ENCODE measurements at places on chromosomes 2 and 18.

- DNase-seq: peak; percentile 58
Observed at GRCh38 chr18:63342206-63342605, 22.6 kb upstream of the BCL2 start.

- no peak for DNase-seq
Observed at GRCh38 chr2:77087987-77088414, 434.2 kb downstream of the LRRTM4 start.

GRCh38 chr18:715626-716025 lies 3.2 kb upstream of the ENOSF1 start:
- no peak for DNase-seq

DNA sequence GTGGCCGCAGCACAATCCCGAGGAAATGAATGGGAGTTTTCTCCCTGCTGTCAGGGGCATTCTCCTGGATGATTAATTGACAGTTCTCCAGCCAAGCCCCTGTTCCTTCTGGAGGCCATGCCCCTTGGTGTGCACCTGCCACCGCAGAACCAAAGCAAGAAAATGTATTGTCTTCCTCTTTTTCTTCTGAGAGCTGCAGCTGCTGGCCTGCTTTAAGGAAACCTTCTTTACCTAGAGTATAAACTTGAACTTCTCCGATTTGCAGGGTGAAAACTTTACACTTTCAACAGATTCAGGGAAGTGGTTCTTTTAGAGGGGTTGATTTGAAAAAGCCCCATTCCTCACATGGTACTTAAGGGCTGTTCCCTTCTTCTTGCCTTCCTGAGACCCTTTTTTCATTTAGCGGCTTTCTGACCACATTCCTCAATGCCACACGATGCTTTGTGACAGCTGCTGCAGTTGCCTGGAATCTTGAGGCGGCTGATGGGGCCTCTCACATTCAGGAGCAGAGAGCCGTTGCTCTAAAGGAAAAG lies 402.8 kb downstream of the TXNL1 start:
- DNase-seq: no peak

DNA sequence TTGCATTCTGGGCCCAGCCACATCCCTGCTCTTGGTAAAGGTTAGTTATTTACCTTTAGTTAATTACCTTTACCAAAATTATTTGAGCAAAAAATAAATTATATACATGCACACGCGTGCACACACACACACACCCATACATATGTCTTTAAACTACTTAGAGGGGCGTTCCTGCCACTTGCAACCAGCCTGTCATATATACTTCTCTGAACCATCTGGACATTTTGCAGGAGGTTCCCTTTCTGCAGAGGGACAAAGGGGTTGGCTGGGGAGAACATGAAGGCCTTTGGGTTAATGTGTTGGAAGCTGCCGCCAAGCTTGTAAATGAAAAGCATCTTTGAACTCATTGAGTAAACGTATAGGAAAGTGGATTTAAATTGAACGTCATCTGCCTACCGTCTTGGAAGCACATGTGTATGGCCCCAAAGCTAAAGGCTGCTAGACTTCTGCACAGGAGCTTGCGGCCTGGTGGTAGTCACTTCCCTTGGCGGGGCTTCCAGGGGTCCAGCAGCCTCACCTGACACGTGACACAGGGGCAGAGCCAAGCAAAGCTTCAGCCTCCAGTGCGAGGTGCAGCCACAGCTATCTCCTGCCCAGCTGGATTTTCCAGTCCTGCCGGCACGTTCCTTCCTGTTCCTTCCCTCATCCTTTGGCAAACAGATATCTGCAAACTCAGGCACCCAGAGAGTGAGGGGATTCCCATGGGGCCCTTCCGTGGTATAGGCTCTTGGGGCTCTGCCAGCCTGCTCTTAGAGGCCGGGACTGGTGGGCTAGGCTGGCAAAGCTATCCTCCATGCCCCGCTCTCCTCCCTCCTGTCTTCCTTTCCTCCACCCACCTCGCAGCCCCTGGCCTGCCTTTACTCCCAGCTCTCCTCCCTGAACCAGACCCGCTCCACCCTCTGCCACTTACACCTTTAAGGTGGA lies 46.1 kb downstream of the SERTAD2 start:
- DNase-seq: no peak

DNA sequence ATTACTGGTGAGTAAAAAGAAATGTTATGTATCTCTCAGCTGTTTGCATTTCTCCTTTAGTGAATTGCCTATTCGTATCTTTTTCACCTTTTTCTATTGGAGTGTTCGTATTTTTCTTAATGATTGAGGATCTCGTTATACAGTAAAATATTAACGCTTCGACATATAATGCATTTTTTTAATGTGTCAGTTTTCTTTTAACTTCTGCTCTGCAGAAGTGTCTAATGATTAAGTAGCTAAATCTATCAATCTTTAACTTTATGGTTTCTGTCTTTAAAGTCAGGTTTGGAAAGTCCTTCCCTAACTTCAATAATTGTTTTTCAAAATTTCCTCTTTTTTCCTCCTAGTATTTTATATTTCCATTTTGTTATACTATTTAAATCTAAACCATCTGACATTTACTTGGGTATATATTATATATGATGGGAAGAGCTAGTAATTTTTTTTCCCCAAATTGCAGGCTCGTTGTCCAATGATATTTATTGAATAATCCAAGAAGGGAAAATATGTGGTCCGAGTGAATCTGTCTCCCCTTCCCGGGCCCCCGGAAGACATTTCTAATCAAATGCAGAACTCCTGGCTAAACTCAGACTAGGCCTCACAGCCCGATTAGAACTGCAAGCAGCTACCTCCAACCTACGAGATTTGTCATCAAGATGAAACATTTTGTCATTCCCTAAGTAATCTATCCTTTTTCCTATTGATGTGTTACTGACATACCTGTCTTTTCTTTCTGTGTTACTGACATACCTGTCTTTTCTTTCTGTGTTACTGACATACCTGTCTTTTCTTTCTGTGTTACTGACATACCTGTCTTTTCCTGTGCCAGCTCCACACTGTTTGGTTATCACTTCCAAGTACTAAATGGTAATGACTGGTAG lies 17.2 kb downstream of the PCBP1 start:
- peak; percentile 55 for DNase-seq

- DNase-seq: no peak
Observed at GRCh38 chr2:217218269-217219163, 358.7 kb upstream of the TNP1 start.

DNA sequence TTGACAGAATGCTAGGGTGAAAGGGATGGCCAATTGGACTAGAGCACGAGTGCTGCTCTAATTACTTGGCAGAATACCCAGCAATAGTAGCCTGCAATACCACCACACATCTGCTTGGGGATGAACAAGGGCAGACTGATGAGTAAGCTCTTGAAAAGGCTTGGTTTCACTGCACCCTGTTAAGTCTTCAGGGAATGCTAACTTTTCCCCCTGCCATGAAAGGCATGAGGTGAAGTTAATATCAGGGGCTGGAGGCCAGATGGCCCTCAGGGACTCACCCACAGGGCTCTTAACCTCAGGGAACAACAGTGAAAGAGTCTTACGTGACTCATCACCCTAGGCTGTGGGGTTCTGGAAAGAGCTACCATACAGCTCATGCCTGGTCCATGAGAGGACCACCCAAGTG lies 51.7 kb upstream of the MYL1 start:
- DNase-seq: no peak

DNA sequence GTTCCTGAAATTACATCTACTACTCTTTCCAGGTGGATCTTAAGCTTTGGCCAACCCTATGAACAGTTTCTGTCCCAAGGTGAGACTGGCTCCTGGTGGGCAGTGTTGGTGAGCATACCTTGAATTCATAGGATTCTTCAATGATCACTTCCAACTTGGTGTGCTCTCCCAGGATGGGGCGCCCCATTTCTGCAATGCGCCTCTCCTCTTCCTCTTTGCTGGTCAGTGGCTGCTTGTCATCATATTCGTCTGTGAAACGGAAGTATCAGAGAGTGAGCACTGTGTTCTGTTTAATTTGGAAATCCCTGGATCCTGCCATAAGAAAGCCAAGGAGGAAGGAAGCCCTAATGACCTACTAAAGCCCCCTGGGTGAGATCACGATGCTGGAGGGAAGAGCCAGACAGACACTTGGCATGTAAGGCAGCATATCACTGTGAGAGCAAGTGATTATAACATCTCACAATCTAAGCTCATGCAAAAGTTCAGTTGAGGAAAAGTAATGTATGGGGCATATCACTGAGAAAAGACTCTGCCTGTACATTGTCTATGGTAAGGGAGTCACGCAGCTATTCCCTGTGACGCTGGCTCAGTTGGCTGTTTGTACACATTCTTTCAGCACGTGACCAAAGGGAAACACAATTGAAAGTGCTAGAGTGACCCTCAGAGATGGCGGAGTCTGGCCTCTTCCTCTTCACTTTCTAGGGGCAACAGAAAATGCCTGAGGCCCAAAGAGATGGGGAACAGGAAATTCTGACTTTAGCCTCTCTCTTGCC lies 287.0 kb downstream of the SLC8A1 start:
- no peak for DNase-seq

DNA sequence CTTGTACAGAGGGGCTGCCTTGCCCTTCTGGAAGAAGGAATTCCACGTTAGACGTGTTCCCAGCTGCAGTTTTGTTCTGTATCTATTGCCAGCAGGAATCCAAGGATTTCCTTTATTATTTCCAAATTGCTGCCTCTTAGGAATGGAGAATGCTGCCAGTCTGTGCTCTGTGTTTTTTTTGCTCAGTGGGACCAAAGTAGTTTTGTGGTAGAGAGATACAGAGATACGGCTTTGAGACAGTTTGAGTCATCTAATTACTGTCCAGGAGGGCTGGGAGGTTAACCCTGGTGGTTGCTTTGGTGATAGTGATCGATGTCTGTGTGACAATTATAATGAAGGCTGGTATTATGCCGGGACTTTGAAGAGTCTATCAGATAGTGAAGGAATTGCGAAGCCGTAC lies 26.3 kb downstream of the ASAP2 start:
- no peak for DNase-seq

DNA sequence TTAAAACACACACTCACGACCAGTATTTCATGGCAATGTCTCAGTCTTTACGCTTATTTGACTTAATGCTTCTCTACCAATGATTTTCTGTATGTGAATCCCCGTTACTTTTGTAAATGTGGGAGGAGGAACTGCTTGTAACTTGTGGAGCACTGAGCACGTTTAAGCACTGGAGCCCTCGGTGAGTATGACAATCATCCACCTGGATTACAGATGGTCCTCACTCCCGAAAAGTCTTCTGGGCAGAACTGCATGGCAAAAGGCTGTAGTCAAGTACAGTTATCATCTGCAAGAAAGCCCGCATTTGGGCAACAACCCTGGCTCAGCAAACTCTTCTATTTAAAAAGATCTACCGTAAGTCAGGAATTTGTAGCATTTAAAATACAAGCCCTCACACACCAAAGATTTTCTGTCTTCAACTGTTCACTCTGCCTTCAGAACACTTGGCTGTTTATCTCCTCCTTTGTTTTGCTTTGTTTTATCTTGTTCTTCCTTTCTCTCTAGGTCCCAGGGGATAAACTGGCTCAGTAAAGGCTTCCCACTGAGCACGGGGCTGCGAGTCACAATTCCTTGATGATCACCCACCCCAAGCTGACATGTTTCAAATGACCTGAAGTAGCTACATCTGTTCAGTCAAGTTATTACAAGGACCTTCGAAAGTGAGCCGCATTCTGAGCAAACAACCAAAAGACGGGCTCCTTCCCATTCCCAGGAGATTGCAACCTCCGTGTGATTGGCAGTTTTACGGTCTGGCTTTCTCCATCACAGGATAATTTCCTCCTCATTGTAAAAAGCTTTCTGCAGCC lies 102.2 kb downstream of the DLGAP1 start:
- no peak for DNase-seq

DNA sequence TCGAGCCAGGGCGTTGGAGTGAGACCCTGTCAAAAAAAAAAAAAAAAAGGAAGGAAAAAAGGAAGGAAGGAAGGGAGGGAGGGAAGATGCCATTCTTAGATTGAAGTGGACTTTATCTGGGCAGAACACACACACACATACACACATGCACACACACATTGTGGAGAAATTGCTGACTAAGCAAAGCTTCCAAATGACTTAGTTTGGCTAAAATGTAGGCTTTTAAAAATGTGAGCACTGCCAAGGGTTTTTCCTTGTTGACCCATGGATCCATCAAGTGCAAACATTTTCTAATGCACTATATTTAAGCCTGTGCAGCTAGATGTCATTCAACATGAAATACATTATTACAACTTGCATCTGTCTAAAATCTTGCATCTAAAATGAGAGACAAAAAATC lies 564 bp upstream of the TTR start:
- DNase-seq: no peak

DNA sequence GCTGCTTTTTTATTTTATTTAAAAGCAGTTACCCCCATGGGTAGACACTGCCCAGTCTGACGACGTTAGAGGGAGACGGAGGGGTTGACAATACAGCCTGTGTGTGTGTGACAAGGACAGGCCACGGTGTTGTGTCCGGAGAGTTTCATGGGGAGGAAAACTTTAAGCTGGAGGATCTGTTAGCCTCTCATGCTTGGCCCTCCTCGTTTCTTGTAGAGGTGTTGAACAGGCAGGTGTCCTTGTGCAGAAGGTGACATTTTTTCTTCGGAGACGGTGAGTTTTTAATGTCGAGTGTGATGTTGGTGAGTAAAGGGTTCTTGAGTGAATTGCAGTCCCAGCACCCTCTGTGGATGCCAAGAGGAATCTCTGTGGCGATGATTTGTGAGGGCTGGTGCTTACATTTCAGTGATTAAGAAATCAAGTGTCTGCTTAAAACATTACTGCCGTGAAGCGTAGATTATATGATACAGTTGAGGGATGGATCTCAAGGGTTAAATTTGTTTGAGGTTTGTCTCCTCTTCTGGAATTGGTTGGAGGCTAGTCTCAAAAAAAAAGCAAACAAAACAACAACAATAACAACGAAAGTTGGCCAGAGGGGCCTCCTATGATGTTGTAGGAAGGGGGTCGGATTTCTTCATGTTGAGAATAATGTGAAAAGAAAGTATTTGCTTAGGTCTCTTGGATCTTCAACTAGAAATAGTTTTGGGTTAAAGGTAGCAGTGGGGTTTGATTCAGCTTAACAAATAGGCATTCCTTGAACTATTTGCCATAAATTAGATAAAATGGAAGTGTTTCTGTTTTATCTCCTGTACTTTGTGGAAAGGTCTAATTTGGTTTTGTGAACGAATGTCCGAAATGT lies 1.6 kb downstream of the NCOA1 start:
- DNase-seq: no peak

DNA sequence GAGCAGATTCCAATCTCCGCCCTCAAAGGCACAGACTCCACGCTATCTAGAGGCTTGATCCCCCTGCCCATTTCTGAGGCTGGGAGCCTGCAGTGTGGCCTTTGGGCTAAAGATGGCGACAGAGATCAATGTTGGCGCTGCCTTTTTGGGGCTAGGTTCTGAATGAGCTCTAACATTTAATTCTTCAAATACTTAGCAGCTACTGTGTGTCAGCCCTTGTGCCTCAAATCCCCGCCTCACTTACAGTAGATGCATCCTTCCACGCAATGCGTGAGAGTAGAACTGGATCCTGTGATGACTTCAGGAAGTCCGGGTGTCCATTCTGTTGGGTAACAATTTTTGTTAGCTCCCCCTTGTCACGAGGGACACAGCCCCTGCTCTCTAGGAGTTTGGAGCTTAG lies 12.4 kb downstream of the IL1F10 start:
- peak; percentile 71 for DNase-seq

DNA sequence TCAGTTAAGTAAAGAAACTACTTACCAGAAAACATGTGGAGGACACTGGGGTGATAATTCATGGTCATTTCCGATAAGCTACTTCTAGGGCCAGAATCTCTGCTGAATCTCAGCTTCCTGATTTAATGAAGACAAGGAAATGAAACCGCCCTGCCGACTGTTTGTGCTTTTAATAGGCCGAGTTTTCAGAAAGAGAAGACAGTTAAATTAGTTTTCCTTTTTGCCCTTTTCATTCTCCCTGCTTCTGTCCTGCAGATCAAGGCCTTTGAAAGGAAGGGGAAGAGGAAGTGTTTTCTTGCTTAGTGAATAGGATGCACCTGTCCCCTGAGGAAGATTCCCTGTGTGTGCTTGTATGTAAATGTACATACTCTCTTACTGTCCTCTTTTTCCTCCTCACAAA lies 126.6 kb downstream of the SH3RF3 start:
- DNase-seq: no peak

Measured in iPS-NIHi11 (cell line).